Breast epithelium (tissue), 4 donors: ENCODE measurements at places on chromosomes 13 and 19.

GRCh38 chr19:35048911-35049411, 7.4 kb downstream of the HPN start:
- no peak for DNase-seq

GRCh38 chr19:7492142-7492541, 3.3 kb upstream of the PEX11G start:
- DNase-seq: no peak

DNA sequence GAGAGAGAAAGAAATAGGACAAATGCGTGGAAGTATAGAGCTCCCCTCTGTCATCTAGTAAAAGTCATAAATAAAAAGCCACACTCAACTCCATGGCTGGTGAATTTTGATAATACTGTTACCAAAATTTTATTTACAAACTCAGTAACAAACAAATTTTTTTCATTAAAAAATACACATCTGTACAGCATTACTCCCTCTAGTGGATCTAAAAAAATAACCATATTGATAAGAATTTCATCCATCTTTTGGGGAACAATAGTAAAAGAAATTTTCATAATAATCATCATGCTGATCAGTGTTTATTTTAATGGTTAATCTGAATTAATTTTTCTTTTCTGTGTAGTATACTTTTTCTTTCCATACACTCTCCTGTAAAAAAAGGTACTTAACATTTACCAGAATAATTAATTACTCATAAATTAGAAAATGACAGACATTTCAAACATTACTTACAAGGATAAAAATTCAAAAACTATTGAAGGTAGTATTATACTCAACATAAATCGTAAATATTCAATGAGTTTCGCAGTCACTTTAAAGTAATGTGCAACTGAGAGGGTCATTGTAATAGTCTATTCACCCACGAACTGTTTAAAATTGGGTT, 173.5 kb upstream of the LSM14A start:
- DNase-seq: no peak

GRCh38 chr13:38902551-38902950, 88.1 kb downstream of the STOML3 start:
- no peak for DNase-seq

DNA sequence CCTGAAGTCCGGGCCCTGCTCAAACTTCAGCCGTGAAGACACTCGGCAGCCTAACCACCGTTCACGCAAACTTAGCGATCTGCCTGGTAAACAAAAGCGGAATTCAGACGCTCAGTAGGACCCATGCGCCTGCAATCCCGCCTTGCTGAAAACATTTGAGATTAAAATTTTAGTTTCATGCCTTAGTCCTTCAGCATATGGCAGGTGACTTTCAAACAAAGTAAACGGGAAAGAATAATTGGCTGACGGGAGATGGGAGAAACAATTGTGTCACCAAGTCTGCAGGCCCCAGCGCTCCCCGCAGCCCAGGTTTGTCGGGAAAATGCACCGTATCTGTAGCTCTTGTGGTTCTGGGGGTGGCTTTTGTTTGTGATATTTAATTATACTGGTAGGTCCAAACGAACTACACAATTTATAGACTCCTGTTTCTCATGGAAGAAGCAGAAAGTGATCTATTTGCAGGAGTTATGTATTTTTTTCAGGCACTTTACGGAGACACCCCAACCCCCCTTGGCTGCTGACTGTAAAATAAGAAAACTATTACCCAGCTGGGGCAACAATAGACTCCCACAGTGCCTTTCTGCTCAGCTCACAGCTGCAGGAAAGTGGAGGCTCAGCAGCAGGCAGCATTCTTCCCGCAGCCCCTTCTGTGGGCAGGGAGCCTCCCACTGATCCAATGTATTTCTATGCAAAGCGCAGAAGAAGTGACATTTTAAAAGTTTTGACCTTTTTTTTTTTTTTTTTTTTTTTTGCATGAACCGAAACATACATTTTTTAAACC, 94.8 kb downstream of the SOX1 start:
- DNase-seq: peak; percentile 14

GRCh38 chr19:28316464-28316863, 896.5 kb downstream of the UQCRFS1 start:
- DNase-seq: no peak

DNA sequence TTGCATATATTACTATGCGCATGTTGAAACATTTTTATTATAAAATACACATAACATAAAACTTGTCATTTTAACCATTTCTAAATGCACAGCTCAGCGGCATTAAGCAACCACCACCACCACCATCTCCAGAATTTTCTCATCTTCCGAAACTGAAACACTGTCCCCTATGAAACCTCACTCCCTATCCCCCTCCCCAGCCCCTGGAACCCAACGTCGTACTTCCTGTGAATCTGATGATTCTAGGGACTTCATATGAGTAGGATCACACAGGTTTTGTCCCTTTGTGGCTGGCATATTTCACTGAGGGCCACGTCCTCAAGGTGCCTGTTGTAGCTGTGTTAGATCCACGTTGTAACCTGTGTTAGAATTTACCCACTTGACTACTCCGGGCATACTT, 716 bp upstream of the MAP2K2 start:
- no peak for DNase-seq

DNA sequence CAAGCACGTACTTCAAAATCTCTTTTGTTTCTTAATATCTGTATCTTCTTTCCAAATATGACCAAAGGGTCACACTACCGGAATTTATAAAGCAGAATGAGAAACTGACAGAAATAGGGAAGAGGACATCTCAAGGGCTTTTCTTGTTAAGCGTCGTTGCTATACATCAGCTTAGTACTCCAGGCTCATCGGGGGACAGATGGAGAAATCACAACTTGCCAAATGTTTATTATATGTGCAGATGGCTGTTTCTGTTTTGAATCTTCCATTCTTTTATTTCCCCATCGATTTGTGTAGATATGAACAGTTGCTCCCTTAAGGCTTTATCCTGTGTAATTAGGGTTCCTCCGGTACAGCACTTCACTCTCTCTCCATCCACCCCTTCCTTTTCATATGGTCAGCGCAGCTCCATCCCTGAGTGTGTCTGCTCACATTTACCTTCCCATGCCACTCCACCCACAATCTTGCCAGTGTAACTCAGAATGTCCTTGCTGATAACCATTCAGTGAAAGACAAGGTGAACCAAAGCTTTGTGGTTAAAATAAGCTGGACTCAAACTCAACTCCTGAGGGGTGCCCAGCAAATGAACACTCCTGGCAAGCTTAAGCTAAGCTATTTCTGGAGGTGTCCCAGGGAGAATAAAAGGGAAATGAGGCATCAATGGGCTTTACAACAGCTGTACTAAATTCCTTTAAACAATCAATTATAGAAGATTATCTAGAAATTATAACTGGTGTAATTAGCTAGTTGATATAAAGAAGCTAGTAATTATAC, 51.3 kb downstream of the TBC1D4 start:
- no peak for DNase-seq

- no peak for DNase-seq
Observed at GRCh38 chr13:25319771-25320170, 18.3 kb downstream of the NUP58 start.

DNA sequence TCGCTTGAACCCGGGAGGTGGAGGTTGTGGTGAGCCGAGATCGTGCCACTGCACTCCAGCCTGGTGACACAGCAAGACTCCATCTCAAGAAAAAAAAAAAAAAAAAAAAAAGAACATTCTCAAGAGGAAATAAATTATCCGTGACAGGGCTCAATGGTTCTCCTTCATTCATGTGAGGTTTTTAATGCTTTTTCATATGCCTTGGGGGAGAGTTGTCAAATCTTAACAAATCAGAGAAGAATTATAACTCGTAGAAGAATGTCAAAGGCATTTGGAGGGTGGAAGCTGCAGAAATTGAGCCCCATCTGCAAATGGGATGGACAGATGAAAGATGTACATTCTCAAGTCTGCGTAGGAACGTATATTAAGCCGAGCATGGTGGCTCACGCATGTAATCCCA, 34.9 kb upstream of the HOMER3 start:
- DNase-seq: no peak

DNA sequence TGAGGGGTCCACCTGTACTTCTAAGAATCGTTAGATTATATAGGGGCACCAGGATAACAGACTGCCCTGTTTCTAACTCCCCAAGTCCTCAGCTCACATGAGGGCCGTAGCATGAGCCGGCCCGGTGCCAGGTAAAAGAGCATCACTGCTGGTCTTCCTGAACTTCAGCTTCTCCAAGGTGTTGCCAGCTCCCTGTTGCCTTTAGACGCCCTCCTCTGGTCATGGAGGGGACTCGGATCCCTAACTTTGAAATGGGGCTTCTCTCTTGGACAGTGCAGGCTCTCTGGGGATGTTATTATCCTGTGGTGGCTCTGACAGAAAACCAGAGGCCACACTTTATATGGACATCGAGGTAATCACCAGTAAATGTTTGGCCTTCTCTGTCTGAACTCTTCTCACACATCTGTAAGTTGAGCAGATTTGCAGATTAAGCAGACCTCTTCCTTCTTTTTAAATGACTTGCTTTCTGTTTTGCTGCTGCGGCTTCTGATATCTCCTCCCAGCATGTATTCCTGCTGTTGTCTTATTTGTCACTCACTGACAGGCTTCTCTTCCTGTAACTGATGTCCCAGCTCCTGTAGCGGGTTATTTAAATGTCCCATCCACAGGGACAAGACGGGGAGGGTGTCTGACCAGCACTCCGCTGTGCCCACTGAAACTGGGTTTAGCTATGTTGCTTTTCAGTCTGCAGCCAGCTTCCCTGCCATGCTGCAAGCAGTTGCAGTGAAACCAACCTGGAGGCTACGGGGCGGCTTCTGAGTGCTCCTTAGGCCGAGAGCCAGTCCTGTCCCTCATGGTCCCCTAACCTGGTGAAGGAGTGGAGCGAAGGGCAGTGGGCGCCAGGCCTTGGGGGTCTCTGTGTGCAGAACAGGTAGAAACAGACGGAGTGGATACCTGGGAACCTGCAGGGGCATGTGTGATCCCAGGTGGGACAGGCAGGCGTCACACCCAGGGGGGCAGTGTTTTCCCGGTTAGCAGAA, 39.2 kb downstream of the TSSK6 start:
- no peak for DNase-seq

DNA sequence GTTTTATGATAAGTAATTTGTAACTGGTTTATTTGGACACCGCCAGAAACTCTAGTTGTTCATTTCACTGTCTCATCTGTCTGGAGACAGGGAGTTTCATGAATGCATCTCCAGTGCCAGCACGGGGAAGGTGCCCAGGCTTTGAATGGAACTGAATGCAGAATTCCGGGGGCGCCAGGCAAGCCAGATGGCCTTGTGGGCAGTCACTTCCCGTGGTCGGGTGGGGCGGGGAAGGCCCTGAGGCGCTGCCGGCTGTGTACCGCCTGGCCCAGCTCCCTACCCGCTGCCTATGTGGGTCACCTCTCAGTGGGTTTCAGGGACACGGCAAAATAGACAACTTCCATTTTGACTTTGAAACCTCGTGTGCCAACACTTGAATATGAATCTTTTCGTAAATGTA, 28.8 kb upstream of the MCF2L start:
- DNase-seq: no peak

GRCh38 chr19:56840451-56841192, at the start of the genes PEG3 and ZIM2:
TSS of gene PEG3 (minus strand) at chr19:56840726. CDS start at chr19:56824655, 16,071 bp downstream.
TSS of gene ZIM2 (minus strand) at chr19:56840726. CDS start at chr19:56824277, 16,449 bp downstream.
- peak; percentile 61 for DNase-seq

- no peak for DNase-seq
Observed at GRCh38 chr19:19461306-19461670, 54.1 kb downstream of the TSSK6 start.

GRCh38 chr19:30159636-30160035, 212.5 kb upstream of the ZNF536 start:
- no peak for DNase-seq

- DNase-seq: no peak
Observed at GRCh38 chr13:100394005-100394695, 194.4 kb downstream of the GGACT start.

DNA sequence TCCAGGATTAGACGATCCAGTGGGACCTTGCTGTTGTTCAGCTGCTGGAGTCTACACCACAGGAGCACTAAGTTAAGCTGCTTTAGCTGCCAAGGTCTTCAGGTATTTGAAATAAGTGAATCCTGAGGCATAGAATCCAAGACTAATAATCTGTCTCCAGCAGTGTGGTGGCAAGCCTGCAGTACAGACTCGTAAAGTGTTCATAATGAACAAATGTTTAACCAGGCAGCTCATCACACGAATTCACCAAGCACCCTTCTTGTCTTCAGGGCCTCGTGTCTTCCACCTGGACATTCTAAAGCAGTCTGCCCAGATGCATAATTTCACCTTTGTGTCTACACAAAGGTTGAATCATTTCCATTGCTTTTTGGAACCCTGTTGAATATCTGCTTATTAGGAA, 5.3 kb downstream of the ATP11A start:
- DNase-seq: no peak

GRCh38 chr13:105278943-105279381, 1256.5 kb downstream of the EFNB2 start:
- DNase-seq: no peak

- DNase-seq: no peak
Observed at GRCh38 chr19:32103541-32103940, 241.9 kb upstream of the ZNF507 start.

DNA sequence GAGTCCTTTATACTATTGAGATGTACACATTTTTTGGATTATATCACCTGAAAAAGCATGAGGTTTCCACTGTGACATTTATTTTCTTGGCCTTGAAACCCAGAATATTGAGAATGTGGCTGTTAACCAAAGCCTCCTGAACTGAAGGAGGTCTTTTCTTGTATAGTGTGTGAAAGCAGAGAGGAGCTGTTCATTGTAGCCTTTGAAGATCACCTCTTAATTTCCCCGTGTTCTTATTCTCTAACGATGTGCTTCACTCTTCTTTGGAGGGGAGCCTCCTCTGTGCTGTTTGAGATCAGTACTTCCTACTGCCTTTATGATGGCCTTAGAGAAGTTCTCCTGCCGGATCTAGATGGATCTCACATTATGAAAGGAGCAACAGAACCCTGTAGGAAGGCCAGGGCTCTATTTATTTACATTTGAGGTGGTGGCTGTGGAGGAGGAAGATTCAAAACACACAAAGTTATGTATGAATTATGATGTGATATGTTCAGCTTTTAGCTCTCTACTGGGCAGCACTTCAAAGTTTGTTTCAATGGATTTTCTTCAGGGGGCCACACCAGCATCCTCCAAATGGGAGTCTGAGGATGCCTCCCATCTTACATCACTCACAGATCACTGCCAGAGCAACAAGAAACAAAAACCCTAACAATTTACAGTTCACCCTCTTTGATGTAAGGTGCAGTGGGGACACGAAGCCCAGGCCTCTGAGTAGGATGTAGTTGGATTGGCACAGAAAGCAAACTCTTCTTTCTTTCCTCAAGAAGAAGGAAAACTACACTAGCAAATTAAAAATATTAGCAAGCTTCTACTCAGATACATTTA, 322.3 kb downstream of the DLEU7 start:
- no peak for DNase-seq

GRCh38 chr19:7910321-7911161, 4.1 kb upstream of the TGFBR3L start:
- DNase-seq: no peak

DNA sequence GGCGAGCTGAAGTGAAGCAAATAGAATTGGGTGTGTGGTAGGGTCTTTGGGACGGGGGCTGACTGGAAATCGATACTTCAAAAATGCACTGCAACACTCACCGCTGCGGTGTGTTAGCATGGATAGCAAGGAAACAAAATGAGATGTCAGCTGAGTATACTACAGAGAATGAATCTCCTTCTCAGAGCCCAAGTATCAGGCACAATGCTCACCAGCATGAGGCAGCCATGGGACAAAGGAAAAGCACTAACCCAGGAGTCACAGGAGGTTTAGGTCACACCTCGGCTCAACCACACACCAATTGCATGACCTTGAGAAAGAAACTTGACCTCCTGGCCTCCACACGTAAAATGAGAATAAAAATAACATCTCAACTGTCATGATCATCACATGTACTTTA, 74.0 kb downstream of the FAM216B start:
- DNase-seq: no peak
